ENCODE measurements at places on chromosomes 3 and 15.
A peak's percentile ranks its signal among the peaks of the same experiment; 100 is the strongest.

DNA sequence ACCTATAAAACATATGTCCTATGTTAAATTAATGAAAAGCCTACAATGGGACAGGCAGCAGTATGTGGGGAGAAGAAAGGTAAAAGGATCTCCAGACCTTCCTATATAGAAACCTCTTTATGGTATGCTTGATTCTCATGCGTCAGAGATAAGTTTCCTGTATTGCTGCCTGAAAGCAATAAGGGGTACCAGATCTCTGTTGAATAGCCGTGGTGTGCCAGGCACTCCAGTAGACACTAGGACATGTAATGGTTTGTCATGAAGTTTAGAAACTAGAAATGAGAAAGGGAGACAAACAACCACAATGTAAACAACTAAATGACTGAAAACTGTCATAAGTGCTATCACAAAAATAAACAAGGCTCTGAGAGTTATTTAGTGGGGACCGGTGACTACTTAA lies 168.1 kb downstream of the EFHB start:
- no peak for DNase-seq

- no peak for DNase-seq
Measured at GRCh38 chr3:119146578-119147375, 812 bp downstream of the TEX55 start.

DNA sequence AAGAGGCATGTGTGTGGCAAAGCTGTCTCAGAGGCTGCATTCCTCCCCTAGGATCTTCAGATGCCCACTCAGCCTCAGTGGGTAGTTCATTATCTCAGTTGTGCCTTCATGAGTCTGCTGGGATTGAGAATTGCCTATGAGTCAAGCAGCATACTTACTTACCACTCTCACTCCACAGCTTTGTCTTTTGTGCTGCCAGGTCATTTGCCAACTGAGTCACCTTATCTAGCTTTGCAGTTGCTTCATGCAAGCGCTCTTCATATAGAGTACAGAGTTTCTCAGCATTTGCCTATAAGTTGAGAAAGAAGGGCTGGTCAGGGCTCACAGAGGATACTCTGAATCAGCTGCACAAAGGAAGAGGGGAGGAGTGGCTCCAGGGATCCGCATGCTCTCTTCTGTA lies 89.5 kb downstream of the MYH15 start:
- DNase-seq, result no peak

GRCh38 chr3:123800362-123800682 lies 83.8 kb downstream of the MYLK start:
- no peak for DNase-seq

- DNase-seq, result peak; percentile 82
Measured at GRCh38 chr3:10334459-10334858, 13.5 kb upstream of the SEC13 start.

GRCh38 chr15:68552773-68553172 lies 26.0 kb upstream of the CORO2B start:
- no peak for DNase-seq

- DNase-seq, result no peak
Measured at GRCh38 chr15:70605606-70606410, 157.6 kb downstream of the UACA start.

DNA sequence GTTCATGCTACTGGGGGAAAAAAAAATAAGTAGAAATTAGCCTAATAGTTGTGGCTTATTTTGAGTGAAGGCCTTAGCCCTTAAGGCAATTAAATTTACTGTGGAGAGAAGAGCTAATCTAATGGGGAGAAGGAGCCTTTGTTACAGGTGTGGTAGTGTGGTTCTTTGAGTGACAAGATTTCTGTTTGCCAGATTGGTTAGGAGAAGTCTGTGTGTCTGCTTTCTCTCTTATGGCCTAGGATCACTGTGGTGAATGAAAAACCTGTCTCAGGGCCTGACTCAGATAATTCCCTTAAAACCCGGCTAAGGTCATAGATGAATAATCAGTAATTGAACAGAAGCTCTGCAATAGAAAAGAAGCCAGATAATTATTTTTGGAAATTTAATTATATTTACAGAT lies 27.0 kb downstream of the OPA1 start:
- DNase-seq, result no peak

GRCh38 chr15:100353449-100353848 lies 11.7 kb upstream of the ADAMTS17 start:
- DNase-seq, result no peak

- peak; percentile 92 for DNase-seq
Measured at GRCh38 chr3:52532838-52533622, 627 bp downstream of the NT5DC2 start.

DNA sequence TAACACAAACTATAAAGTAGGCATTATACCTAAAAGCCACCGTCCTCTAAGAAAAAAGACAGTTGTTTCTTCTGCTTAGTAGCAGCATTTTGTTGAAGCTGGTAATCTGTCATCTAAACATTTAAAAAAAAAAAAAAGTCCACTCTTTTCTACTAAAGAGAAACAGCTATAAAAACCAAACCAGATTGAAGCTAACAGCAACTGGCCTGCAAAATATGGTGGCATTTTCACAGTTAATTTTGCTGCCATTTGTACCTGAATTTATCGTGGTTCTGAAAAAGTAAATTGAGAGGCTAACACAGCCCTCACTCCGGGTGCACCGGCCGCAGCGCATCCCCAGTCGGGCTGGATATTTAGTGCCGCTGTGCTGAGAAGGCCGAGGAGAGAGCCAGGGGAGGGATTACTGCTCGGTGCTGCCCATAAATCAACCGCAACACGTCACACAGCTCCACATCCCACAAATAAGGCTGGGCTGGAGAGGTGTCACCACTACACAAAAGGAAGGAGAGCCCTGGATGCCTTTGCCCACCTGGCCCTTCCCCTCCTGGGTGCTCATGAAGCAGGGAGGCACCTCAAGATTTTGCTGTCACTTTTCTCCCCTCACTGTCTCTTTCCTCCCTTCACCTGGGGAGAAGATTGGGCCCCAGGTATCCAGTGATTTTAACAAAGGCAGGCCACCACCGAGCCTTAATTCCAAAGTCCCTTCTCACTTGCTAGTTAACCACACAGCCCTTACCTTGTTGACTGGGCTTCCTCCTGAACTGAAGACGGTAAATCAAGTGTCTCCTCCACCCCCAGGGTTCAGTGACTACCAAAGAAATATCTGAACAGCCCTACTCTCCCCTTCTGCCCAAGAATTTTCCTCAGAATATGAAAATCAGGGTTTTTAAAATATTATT lies 44.4 kb downstream of the MECOM start:
- no peak for DNase-seq

DNA sequence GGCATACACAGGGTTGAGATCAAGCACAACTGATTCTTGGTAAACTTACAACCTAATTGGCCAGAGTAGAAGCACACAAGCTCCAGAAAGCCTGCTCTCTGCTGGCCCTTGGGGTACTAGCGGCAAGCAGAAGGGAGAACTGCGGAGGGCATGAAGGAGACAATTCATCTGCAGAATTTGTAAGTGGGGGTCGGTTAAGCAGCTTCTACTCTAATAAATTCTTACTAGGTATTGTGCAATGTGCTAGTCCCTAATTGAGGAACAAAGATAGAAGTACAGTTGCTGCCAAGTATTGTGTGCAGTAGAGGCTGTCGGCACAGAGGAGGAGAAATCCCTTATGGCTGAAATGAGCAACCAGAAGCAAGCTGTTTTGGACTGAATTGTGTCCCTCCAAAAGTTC lies 91.2 kb upstream of the VEPH1 start:
- no peak for DNase-seq

GRCh38 chr3:150329408-150329807 lies 78.7 kb upstream of the TSC22D2 start:
- no peak for DNase-seq

- no peak for DNase-seq
Measured at GRCh38 chr15:32669896-32670611, 28.5 kb downstream of the SCG5 start.

- DNase-seq, result peak; percentile 13
Measured at GRCh38 chr3:24680214-24680967, 185.7 kb upstream of the THRB start.

DNA sequence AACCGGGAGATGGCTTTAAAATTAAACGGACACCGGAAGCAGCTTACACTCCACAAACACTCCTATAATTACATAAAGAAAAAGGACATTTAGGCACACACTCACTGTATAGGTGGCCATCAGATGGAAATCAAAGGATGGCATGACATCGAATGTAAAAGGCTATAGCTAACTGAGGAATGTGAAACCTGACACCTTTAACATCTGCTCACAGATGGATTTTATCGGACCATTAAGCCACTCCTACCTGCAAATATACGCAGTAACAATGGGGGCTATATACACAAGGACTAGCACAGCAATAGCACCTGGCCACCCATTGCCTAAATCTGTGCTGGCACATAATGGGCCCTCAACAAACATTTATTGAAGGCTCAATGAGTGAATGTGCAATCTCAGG lies 14.5 kb upstream of the RBSN start:
- no peak for DNase-seq

DNA sequence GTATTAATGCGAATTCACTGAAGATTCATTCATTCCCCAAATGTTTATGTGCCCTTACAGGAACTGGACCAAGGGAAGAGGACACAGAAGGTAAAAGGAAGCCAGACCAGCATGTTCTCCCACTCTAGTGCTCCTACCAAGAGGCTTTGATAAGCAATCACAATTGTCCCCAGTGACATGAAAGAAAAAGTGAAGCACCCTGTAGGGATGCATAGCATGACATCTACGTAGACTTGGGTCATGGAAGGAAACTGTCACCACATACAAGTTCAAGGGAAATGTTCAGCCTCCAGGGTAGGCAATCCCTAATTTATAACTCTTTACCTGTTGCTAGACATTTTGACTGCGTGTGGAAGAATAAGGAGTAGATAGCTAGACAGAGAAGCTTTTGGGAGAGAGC lies 348.6 kb upstream of the MCTP2 start:
- DNase-seq, result no peak

GRCh38 chr3:153247331-153248330 lies 85.6 kb downstream of the RAP2B start:
- no peak for DNase-seq

- no peak for DNase-seq
Measured at GRCh38 chr15:101521591-101521990, 32.1 kb upstream of the PCSK6 start.

GRCh38 chr3:193174140-193174539 lies 66.9 kb upstream of the PLAAT1 start:
- DNase-seq, result no peak

- no peak for DNase-seq
Measured at GRCh38 chr15:37847776-37848175, 86.7 kb upstream of the TMCO5A start.

- no peak for DNase-seq
Measured at GRCh38 chr3:64559588-64559987, 128.2 kb downstream of the ADAMTS9 start.

DNA sequence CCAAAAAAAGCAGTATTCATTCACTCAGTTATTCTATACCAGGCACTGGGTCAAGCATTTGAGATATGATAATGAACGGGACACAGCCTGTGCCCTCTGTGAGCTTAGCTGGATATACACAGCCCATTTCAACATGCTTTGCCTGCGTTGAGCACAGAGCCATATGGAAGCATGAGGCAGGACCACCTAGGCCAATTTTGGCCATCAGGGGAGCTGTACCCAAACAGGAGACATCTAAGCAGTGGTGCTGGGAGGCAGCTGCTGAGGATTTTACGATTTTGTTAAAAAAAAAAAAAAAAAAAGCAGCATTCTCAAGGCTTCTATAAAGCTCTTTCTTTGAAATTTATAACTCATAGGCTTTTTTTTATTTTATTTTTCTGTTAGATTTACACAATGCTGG lies 87.2 kb upstream of the SLC2A2 start:
- DNase-seq, result no peak

- DNase-seq, result no peak
Measured at GRCh38 chr3:148333091-148333490, 364.6 kb upstream of the AGTR1 start.

- DNase-seq, result no peak
Measured at GRCh38 chr3:79767905-79768267, at the start of gene ROBO1. TSS of gene ROBO1 (minus strand) at chr3:79767998.

DNA sequence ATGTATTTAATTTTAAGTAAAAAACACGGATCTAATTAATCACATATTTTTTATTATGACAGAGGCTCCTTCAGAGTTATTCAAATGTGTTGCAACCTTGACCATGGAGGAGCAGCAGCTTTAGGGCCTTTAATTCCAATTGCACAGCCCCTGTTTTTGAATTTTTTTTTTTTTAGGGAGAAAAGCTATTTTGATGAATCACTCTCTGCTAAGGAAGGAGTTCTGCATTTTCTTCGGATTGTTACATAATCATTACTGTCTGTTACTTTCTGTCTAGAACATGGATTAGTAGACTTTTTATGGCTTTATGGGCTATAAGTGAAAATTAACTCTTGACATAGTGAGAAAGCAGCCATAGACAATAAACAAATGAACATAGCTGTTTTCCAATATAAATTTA lies 90.8 kb downstream of the MCTP2 start:
- DNase-seq, result no peak

DNA sequence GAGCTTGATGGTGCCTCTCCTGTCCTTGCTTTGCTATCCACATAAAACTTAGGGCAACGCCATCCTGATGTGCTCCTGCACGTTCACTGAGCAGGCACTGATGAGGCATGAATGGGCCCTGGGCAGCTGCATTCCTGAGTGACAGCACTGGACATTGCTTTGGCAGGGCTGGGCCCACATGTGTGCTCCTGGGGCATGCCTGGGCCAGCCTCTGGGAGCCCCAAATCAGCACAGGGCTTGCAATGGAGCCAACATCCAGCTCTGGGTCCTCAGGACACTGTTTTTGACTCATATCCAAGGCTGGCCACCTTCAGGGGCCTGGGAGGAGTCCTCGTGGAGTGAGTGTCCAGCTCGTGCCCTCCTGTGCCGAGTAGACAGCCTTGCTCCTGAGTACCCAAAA lies 5.9 kb upstream of the TKT start:
- DNase-seq, result no peak

- no peak for DNase-seq
Measured at GRCh38 chr3:110865934-110866333, 205.7 kb upstream of the NECTIN3 start.

Measured in 8988T (cell line).